ENCODE measurements at places on chromosomes 5 and 9.

DNA sequence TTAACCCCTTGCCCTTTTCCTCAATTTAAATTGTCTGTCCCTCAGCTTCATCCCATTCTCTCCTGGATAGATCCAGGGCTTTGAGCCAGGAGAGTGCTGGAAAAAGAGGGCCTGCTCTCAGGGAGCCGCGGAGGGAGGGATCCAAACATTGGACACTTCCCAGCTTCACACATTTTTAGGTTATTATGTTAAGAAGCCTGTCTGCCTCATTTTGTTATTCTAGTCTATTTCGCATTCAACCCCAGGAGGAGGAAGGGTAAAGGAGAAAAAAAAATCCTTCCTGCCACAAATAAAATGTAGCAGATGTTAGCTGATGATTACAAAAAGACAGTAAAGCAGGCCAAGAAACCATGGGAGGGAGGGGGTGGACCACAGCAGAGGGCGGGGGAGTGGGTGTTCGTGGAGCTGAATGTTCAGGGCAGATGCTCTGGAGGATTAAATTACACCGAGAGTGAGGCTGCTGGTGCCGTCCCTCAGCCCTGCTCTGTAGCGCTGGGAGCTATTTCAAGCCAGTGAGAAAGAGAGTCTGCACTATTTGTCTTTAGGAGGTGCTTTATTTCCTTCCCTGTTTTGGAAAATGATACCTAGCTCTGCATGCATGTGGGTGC is 60.6 kb upstream of the ZFR start:
- no peak for DNase-seq

DNA sequence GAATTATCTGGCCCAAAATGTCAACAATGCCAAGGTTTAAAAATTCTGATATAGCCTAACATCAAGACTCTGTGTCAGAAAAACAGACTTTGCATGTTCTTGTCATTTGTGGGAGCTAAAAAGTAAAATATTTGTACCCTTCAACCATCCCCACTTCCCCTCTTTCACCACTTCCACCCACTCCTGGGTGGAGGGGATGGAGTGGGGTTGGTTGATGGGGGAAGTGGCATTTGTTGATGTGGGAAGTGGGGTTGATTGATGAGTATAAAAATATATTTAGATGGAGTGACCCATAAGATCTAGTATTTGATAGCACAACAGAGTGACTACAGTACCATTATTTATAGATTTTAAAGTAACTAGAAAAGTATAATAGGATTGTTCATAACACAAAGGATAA is 55.0 kb upstream of the C9orf72 start:
- DNase-seq: no peak

GRCh38 chr5:158785397-158785796 is 314.3 kb downstream of the EBF1 start:
- no peak for DNase-seq

DNA sequence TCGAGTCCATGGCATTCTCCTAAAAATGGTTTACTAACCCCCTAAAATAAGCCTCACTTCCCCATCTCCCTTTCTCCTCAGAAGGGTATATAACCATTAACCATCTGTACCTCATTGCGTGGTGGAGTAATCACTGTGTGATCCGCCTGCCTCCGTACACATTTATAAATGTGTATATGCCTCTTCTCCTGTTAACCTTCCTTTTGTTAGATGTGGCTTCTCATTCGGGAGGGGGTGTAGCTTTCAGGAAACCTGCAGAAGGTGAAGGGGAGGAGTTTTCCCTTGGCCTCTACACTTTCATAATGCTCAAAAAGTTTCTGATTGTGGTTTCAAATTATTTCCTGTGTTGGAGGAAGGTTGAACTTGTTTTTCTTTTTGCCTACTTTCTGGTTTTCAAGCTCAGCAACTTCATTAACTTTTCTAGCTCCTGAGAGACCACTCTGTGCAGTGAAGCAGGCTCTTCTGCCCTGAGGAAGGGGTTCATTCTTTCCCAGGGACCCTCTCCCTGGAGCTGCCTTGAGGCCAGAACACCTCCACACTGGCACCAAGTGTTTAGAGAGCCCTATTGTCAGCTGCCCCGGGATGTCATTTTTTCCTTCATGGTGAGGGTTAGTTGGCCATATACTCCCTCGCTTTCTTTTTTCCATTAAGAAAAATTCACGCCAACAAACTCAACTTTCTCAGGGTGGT is 46.9 kb downstream of the RASGRF2 start:
- DNase-seq: peak; percentile 42

GRCh38 chr5:161960314-161960713 is 107.3 kb upstream of the GABRG2 start:
- DNase-seq: no peak

- DNase-seq: no peak
Measured at GRCh38 chr5:173497685-173498084, 118.8 kb downstream of the BOD1 start.

GRCh38 chr9:34652602-34653000 is 616 bp downstream of the IL11RA start:
- DNase-seq: no peak

- no peak for DNase-seq
Measured at GRCh38 chr9:98087420-98088354, 31.2 kb downstream of the NANS start.

GRCh38 chr5:40798012-40798800 is at the start of gene PRKAA1:
TSS of gene PRKAA1 (minus strand) at chr5:40798374. CDS start at chr5:40798189, 185 bp downstream.
- DNase-seq: peak; percentile 82

DNA sequence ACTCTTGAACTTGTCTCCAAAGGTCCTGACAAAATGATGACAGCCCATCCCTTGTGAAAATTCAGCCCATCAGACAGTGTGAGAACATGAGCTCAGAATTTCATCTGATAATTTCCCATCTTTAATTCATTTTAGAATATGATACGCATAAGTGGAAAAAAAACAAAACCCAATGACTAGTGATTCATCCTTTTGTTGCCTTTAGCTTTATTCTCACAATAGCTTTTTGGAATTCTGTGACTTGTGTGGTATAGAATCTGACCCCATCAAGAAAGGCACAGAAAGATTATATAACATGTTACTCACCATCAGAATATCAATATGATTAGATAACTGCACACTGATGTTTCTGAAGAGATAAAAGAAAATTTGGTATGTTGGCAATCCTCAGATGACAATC is 16.1 kb upstream of the TMED7 start:
- DNase-seq: no peak

DNA sequence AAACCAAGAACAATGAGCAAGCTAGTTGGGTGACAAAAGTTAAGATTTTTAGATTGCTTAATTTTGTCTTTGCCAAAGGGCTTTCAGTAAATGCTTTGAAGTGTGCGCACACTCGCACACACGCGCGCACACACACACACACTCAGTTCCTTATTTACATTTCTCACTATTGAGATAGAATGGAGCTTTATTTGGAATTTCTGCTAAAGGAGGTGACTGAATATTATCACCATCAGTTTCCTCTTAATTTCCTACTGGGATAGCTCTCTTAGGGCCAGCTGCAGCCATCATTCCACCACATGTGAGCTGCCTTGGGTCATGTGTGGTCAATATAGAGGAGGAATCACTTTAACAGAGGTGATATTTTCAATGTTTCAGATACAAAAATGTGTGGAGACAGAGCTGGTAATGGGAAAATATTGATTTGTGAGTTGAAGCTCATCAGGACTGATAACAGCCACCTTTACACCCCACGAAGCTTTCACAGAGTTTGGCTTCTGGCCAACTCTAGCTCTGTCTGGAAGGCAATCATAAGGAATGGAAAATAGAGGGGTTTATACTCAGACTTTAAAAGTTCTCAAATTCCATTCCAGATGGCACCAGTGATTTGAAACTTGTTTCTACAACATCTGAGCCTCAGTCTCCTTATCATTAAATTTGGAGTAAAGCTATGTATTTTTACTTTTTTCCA is 99.9 kb downstream of the MACIR start:
- no peak for DNase-seq

DNA sequence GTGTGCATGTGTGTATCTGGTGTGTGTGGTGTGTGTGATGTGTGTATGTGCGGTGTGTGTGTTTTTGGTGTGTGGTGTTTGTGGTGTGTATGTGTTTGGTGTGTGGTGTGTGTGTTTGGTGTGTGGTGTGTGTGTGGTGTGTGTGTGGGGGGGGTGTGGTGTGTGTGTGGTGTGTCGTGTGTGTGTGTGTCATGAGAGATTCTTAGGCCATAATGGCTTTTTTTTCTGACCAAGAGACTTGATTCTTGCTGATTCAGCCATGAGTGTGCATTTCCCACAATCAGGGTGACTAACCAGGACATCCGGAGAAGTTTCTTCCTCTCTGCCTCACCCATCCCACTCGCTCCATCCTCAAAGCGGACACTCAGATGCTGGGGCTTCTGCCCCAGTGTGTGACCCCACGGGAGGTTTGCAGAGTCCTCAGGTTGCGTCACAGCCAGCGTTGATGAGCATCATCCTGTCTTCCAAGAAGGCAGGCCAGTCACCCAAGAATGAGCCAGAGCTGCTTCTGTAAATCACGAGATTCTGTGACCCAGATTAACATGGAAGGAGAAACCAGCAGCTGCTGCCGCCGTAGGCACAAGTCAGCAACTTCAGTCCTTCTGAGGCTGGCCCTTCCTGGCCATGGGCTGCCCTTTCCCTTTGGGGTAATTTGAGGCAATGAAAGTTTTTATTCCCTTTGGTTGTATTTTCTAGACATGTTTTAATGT is 12.5 kb upstream of the CTSL start:
- peak; percentile 35 for DNase-seq

GRCh38 chr5:164203581-164204225 is 698.3 kb downstream of the MAT2B start:
- no peak for DNase-seq

DNA sequence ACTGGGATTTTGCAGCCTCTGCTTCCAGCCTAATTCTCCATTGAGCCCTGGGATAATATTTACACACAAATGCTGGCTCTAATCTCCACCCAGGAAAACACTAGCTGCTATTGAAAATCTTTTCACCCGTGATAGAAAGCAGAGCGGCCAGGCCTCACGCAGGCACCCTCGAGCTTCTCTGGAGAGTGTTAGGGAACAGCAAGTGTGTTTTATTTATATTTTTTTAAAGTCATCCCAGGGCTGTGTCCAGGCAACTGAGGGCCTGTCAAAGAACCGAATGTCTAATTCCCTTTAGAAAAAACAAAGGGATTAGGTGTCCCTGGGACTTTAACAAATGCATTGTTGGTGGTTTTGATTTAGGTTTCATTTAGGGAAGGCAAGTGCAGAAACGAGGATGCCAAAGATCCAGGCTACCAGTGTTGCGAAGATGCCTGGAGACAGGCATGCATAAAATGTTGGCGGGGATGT is 51.2 kb upstream of the SPRY4 start:
- DNase-seq: no peak

GRCh38 chr5:68200288-68200687 is 15.3 kb upstream of the PIK3R1 start:
- DNase-seq: no peak

DNA sequence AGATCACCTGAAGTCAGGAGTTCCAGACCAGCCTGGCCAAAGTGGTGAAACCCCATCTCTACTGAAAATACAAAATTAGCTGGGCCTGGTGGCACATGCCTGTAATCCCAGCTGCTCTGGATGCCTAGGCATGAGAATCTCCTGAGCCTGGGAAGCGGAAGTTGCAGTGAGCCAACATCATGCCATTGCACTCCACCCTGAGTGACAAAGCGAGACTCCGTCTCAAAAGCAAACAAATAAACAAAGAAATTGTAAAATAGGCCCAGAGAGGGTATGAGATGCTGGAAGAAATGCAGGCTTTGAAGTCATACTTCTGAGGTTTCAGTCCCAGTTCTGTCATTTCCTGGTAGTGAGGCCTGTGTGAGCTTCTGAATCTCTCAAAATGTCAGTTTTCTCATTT is 5.3 kb upstream of the ARHGEF37 start:
- no peak for DNase-seq

All from activated CD4-positive, alpha-beta T cell treated with anti-CD3 and anti-CD28 coated beads, Interleukin-2, amount 50 U/mL, for 4 hours (primary cell).